HS-5 (cell line): ENCODE measurements at places on chromosomes 5 and 9.
A peak's percentile ranks its signal among the peaks of the same experiment; 100 is the strongest.

DNA sequence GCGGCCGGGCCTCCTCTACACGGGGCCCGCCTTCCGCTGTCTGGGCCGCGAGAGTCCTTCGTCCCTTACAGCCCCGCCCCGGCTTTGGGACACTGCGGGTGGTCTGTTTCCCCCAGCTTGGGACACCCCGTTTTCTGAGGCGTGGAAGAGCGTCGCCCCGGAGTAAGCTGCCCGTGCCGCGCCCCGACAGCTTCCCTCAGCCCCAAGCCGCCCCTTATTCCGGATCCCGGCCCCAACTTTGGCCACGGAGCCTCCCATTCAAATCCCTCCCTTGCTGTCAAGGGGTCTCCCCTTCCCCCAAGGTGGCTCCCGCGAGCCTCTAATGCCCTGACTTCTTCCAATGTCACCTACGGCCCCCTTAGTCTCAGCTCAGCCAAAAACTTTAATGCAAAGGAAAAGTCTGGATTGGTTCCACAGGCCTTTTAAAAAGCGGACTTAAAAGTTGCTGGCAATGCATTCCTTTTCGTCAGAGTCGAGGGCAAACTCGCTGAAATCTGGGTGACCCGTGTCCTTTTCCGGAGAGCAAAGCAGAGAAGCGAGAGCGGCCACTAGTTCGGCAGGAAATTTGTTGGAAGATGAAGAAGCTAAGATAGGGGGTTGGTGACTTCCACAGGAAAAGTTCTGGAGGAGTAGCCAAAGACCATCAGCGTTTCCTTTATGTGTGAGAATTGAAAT, 19.8 kb downstream of the EXOSC2 start:
- DNase-seq = no peak

DNA sequence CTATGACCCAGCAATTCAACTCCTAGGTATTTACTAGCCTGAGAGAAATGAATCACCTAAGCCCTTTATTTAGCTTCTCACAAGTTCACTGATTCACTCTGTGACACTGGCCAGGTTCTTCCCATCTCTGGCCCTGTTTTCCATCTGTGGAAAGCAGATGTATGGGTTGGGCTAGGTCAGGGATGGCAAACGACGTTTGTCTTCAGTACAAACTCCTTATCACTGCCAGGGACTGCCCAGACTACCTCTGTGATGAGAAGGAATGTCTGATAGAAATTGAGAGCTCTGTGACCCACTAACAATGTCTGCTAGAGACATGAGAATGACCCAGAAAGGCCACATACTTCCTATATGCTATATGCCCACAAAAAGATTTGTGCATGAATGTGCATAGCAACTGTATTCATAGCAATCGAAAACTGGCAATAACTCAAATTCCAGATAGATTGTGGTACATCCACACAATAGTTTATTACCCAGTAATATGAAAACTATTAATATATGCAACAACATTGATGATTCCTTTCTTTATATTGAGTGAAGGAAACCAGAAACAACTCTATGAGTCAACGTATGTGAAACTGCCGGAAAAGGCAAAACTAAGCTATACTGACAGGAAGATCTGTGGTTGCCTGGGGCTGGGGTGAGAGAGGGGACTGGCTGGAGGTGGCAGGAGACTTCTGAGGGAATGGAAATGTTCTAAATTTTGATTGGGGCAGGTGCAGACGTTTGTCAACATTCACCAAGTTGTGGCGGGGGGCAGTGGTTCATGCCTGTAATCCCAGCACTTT, 32.0 kb upstream of the ADAM19 start:
- DNase-seq = peak; percentile 77

GRCh38 chr5:59560553-59560952, 333.0 kb downstream of the PDE4D start:
- DNase-seq = no peak

DNA sequence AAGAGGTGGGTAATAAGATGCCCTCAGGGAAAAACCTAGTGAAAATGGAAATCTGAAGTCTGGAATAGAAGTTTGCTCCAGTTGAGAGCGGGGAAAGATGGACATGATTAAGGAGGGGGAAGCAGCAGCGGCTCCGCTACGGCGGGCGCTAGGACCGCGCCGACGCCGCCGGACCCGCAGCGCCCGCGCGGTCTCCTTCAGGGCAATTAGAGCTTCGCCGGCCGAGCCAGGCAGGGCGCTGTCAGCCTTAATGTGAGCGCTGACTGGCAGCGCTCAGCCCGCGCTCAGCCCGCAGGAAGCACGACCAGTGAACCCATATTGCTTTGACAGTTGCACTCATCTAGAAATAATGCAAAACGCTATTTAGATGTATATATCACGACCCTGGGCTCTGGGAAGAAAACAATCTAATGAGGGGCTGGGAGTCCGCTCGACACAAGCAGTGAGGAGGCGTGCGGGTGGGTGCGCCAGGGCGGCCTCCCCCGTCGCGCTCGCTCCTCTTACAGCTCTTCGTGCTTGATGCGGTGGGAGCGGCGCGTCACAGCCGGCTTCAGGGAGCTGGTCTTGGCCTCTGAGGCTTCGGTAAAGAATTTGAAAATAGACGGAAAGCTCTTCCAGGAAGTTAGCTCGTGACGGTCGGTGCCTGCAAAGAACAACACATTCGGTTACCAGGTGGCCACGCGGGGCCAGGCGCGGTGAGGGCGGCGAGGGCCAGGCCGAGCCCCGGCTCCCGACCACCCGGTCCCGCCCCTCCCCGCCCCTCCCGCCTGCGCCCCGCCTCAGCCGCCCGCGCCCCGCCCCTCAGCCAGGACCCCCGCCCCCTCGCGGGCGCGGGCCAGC, 37.7 kb downstream of the NR2F1 start:
- peak; percentile 36 for DNase-seq

DNA sequence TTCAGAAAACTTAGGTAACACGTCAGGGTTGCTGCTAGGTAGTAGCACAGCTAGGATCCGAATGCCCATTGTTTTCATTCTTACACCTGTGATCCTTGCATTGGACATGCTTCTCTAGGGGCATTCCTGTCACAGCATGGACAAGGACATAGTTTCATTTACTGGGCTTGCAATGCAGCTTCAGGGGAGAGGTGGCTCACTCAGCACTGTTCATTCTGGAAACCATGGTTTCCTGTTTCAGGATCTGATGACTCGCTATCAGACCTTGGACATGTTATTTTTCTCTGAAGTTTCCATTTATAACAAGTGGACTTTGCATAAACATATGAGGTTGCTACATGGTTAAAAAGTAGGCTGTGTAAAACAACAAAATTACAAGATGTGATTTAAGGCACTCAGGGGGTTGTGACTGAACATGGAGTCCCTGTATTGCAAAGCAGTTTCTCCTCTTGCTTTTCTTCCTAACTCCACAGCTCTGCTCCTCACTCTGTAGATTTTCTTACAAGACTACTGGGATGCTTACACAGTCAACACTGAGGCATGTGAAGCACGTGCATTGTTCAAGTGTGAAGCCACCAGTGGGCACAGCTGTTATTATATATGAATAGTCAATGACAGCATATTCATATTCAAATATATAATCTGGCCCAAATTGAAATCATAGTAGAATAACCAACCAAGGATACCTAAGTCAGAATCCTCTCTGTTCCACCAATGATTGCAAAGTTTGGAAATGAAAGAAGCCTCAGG, 66.1 kb upstream of the STK32A start:
- peak; percentile 45 for DNase-seq

DNA sequence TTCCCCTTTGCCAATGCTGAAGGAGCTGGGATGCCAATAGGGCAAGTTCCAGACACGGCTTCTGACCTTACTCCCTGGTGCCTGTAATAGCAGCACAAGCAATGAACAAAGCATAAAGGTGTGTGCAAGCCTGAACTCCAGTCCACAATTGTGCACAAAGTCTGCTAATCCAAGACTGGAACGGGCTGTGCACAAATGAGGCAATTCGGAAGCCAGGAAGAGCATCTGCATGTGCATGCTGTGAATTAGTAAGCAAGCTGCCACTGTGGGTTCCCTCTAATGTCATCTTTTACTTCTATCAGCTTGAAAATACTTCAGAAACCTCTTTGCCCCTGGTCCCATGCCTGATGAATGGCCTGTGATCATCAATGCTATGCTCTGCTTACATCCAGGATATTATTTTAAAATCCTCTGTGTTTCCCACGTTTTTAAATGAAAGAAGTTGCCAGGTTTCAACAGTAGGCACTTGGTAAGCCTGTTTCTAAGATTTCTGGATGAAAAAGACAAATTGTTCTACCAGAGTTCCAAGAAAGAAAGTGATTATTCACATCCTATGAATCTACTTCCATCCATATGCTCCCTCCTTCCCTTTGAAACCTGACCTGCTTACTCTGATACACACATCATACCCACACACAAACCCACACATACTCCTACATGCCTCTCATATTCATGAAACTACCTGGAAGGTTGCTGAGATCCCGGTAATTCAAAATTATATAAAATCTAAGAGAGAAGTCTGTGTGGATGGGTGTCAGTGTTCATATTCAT, 165.7 kb downstream of the KCTD16 start:
- DNase-seq = no peak

DNA sequence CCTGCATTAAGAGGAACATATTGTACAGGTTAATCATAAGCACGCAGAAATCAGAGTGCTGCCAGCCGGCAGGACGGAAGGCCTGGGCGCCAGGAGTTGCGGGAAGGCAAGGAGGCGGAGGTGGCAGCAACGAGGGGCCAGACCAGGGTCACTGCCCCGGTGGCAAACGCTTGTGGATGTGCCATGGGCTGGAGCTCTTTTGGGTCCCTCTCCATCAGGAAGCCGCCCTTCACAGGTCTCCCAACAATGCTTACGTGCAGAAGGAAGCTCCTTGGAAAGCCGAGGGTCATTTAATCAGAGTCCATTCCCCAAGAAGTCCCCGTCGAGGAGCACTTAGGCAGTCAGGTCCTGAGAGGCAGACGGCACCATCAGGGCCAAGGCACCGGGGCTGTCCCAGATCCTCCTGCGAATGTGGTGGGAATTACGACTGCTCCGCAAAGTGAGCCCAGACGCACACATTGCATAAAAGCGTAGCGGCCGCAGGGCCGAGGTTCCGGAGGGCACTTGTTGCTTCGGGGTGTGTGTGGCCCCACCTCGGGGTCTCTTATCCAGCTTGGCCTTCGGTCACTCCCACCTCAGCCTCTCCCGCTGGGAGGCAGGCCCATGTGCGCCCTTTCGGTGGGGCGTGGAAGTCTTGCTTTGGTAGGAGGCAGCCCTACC, 20.5 kb downstream of the MRPL36 start:
- DNase-seq = no peak

DNA sequence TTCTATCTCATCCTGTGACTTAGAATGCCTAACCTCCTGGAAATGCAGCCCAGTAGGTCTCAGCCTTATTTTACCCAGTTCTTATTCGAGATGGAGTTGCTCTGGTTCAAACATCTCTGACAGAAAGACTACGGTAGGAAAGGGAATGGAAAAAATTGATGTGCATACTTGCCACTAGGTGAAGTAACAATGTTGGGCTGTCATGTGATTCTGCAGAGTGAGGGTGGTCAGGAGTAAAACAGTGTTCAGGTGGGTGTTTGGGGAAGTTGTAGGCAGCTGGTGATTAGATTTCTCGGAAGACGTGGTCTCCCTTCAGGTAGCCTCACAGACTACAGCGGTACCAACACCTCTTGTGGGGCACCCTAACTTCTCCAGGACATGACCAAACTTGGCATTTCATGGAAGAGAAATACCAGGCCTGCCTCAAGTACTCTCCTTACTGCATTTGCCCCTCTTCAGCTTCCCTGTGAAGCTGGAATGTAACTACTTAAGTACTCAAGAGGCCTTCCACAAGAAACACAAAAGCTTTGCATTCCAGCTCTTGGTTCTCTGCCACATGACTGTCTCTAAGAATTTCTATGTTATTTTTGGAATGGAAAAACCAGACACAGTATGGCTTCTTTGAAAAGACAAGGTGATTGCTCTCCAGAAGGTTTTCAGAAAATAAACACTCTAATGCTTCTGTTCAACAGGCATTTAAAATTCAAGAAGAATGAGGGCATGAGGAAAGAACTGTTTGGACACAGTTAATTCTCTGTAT, 17.4 kb upstream of the ENTREP1 start:
- no peak for DNase-seq

DNA sequence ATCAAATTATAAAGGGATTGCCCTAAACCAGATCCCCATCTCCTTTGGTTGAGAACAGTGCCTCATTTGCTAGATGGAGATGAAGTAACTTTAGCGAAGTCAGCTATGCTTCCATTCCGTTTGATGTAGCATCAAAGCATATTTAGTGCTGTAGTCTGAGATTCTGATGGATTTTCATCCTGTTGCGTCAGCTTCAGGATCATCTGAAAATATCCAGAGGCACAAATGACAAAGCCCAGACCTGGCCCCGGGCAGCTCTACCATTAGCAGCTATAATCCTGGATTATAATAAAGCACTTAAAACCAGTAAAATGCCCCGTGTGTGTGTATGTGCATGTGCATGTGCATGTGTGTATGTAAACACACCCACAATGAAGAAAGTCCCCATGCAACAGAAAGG, 44.7 kb downstream of the ERAP1 start:
- no peak for DNase-seq
